GM23248 (cell line): ENCODE measurements at places on chromosomes 7 and 10. TPM values are rescaled to one million over a fixed set of nuclear protein-coding genes. Genes with fewer than 3 reads are reported as not detected.

PSMG3 gene
- total RNA-seq, result 28.3 and 36.8 TPM in 2 replicates

SDK1 gene
- total RNA-seq, result not detected in 2 replicates

DNA sequence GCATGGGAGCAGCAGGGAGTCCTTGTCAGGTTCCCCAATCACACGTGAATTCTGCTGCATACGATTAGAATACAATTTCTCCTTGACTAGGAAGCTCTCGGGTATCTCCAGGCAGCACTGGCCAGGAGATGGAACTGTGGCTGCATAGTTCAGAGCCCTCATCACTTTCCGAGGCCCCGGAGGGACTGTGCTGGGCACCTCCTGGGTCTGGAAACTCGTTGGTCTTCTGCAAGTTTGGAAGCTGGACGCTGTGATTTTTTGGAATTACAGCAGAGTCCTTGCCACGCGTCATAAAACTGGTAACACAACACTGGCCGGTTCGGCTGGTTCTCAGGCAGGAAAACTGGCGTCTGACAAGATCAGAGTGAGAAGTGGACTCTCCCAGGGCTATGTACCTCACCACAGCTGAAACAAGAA, 216.1 kb downstream of the CCDC3 start:
- no peak for DNase-seq
- H3K36me3 ChIP-seq, result no peaks in the 10 kb centered on the region
- no peak overlapping the region for H3K4me3 ChIP-seq
- H3K27ac ChIP-seq, result no peak overlapping the region
- no peaks in the 10 kb centered on the region for H3K27me3 ChIP-seq

- no peaks in the 10 kb centered on the region for H3K27me3 ChIP-seq
- peak overlapping the region; percentile 85 for H3K4me3 ChIP-seq
- peaks cover 39% of the 10 kb centered on the region for H3K4me1 ChIP-seq
- DNase-seq, result peak; percentile 92
- H3K27ac ChIP-seq, result peak overlapping the region; percentile 99
- H3K36me3 ChIP-seq, result peaks cover 40% of the 10 kb centered on the region
Measured at GRCh38 chr10:75211007-75211691, 553 bp downstream of the VDAC2 start.

- no peaks in the 10 kb centered on the region for H3K36me3 ChIP-seq
- H3K4me1 ChIP-seq, result peaks cover 11% of the 10 kb centered on the region
- H3K27ac ChIP-seq, result no peak overlapping the region
- no peaks in the 10 kb centered on the region for H3K27me3 ChIP-seq
Measured at GRCh38 chr7:12620371-12620770, 49.9 kb downstream of the SCIN start.

PYROXD2 gene
- 13.8 and 14.0 TPM in 2 replicates for total RNA-seq

- H3K36me3 ChIP-seq, result no peaks in the 10 kb centered on the region
- peaks cover 6% of the 10 kb centered on the region; the same call in 1 of the 2 replicates for H3K4me1 ChIP-seq
- peak within 1 kb of the TSS; percentile 76 for H3K4me3 ChIP-seq
- peak; percentile 71 for DNase-seq
- H3K27ac ChIP-seq, result no peak within 1 kb of the TSS
Measured at GRCh38 chr7:107044347-107045194, at the start of gene PRKAR2B. PRKAR2B (plus strand) TSS chr7:107044705; CDS start chr7:107044908, 203 bp downstream.
